CD4-positive, alpha-beta T cell (primary cell): ENCODE measurements at places on chromosomes 11 and 22. TPM values are rescaled to one million over a fixed set of nuclear protein-coding genes. Genes with fewer than 3 reads are reported as not detected.

The JRKL gene
- 3.5 TPM for total RNA-seq

The SLC25A45 gene
- total RNA-seq, result 40.8 TPM

DNA sequence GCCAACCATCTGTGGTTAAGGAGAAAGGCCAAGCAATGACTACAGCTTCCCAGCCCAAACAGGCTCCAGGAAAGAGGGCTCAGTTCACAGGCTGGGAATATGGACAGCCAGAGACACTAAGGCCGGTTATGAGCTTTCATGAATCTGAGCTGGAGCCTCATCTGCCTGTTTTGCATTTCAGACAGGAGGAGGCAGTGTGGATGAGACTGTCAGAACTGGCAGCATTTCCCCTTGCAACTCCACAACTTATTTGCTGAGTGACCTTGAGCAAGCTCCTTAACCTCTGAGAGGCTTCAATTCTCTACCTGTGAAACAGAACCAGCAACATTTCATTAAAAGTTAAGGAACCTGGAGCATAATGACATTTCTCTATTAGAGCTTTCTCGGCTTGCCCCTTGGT is 264.0 kb downstream of the ETS1 start:
- H3K4me1 ChIP-seq, result peaks cover 85% of the 10 kb centered on the region
- H3K27ac ChIP-seq, result peak overlapping the region; percentile 89
- no peaks in the 10 kb centered on the region for H3K27me3 ChIP-seq
- no peak for DNase-seq

DNA sequence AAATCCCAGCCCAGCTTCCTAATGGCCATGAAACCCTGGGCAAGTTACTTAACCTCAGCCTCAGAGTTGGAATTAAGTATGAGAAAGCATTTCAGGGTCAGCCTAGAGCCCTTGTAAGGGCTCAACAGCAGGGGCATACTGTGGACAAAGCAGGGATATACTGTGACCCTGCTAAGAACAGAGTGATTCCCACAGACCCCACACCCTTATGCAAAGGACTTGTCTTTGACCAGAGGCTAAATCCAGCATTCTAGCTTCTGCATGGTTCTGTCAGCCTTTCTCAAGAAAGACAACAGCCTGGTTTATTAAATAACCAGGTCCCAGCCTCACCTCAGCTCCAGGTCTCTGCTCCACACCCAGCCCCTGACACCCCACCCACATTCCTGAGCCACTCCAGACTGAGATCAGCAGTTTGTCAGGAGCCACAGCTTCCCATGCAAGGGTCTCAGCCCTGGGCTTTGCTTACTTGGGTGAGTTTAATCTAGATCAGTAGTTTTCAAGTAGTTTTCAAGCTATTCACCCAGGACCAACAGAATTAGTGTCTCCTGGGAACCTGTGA is 69.2 kb downstream of the GALNT18 start:
- H3K4me1 ChIP-seq, result no peaks in the 10 kb centered on the region
- H3K4me3 ChIP-seq, result no peak overlapping the region
- H3K36me3 ChIP-seq, result no peaks in the 10 kb centered on the region
- peaks cover 3% of the 10 kb centered on the region for H3K27me3 ChIP-seq
- H3K27ac ChIP-seq, result no peak overlapping the region
